Tongue (tissue), 3 donors: ENCODE measurements at places on chromosomes 2 and 18.

DNA sequence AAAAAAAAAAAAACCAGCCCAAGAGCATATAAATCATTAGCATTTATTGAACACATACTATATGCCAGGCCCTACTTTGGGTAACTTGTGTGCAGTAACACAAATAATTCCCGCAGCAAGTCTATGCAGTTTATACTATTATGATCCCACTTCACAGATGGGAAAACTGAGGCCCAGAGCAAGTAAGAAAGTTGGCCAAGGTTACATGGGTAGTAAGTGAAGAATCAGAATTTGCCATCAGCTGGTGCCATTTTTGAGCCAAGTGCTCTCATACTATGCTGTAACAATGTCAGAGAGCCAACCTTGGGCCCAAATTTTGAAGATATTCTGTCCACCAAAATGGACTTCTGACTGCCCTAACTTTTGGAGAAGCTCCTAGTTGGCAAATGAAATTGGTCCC, 13.5 kb upstream of the PSD4 start:
- DNase-seq: no peak

DNA sequence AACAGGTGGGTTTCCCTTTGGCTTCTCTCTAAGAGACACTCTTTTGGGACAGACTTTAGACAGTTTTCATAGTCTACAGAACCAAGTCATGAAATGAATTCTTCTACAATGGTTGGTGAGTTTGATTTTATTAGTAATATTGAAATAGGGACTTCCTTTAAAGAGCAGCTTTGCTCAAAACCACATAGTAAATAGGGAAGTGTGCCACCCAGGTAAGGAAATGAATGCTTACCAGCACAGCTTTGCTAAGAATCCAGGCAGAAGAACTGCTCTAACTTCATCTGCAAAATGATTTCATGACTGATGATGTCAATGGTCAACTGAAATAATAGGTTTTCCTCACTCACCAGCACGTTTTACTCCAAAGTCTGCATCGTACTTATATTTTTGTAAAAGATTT, 89.2 kb downstream of the NYAP2 start:
- no peak for DNase-seq

GRCh38 chr2:3313781-3314375, 63.7 kb downstream of the EIPR1 start:
- DNase-seq: peak; percentile 32

DNA sequence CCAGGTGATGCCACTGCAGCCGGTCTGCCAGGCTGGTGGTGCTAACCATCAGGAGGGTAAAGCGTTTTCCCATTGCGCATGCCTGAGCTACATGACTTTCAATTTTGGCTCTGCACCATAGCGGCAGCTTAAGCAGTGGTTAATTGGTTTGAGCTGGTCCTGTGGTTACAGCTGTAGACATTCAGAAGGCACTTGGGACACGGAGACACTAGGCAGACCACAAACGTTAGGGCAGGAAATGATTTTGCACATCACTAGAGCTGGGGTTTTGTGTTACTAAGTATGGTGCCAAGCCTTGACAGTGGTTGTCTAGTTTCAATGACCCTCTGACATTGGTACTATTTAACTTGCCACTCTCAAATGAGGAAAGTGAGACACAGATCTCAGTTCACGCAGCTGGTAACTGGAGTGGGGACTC, 28.9 kb upstream of the CNOT11 start:
- DNase-seq: no peak

- DNase-seq: no peak
Observed at GRCh38 chr2:144747571-144747970, 227.7 kb upstream of the ZEB2 start.

GRCh38 chr18:34661464-34662087, 48.5 kb upstream of the DTNA start:
- DNase-seq: peak; percentile 65

DNA sequence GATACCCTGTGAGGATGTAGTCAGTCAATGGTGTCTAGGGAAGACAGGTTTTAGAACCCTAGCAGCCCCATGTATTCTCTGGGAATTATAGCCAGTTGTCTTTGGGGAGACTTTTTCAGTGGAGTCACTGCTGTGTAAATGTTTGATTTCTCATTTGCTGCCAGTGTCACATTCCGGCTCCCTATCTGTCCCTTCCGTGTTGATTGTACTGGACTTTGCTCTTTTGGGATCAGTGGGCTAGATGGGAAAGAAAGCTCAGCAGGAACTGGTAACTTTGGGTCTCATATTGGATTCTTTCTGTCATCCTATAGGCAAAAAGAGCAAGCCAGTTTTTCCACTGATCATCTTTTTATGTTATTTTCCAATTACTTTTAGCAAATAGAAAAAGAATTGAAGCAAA, 70.1 kb downstream of the GTF3C3 start:
- no peak for DNase-seq

GRCh38 chr2:25306777-25307368, 34.9 kb downstream of the DNMT3A start:
- DNase-seq: peak; percentile 47

DNA sequence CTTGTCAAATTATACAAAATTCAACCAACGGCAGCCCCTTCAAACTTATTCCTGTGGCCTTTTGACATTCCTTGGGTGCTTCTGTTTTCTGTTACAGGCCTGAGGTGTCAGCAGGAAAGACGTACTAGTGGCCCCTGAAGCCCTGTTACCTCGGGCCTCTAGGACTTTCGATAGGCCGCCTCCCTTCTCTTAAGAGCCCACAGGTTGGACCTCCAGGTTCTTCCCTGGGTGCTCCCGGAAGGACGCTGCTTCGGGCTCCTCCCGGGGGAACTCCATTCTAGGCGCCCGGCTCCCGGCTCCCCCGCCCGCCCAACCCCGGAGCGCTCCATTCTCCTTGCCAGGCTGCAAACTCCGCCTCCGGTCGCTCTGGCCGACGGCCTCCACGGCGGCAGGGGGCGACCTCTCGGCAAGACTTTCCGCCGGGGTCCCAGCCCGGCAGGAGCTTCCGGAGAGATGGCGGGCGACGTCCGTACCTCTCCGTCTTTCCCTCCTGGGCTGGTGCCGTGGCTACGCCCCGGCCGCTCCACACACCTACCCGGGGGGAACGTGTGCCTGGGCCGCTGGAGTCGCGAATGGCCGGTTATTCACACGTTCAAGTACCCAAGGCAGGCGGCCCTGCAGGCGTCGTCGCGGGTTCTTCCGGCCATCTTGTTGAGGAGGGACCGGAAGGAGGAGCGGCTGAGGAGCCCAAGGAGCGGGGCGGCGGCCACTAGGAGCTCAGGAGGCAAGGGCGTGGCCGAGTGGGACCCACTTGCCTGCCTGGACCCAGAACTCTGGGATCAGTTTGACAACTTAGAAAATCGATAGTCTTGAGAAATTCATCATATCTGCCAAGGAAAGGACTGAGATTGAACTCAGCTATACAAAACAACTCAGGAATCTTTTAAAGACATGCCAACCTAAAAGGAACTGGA, 27.5 kb downstream of the BOLA3 start:
- peak; percentile 87 for DNase-seq

DNA sequence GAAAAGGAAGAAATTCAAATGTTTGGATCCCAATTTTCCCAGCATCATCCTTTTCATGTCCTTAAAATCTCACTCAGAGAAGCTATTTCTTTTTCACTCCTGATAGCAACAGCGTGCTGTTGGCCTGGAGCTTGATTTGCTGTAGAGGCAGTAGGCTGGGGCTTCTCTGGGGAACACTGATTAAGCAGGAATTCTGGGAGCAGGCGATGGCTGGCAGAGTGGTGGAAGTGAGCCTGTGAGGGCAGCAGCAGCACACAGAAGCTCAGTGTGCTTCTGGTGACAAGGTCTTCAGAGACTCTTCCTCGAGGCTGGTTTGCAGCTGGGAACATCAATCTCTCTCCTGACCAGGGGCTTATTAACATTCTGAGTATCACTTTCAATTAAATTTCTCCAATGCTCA, 284.6 kb downstream of the DPP10 start:
- DNase-seq: peak; percentile 2

- no peak for DNase-seq
Observed at GRCh38 chr2:3283206-3283605, 94.4 kb downstream of the EIPR1 start.

GRCh38 chr2:25684577-25685473, 11.4 kb upstream of the DTNB start:
- no peak for DNase-seq

GRCh38 chr18:75276818-75277609, 66.4 kb downstream of the TSHZ1 start:
- no peak for DNase-seq

DNA sequence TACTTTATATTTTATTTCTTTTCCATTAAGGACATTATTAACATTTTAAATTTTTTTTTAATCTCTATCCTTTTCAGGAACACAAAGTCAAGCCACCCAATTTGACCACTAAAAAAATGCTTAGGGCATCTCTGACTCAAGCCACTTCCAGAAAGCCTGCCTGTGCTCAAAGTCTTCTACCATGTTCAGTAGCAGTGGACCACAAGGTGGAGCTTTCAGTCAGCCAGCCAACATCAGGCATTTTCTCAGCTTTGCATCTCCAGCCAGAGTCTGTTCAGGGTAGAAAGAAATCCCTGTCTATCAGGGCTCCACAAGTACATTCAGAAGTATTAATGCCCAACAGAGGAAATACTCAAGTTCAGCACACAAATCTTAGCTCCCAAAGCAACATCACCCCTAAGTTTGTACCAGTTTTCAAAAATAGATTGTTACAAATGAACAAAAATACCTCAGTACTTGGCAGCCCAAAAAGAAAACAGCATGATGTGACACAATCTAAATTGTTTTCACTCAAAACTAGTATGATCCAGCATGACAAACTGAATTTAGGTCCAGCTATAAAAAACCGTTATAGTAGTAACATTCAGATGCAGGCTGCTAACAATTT, 37.6 kb downstream of the C18orf63 start:
- DNase-seq: peak; percentile 89

- no peak for DNase-seq
Observed at GRCh38 chr2:239917125-239917956, 107.8 kb downstream of the NDUFA10 start.

DNA sequence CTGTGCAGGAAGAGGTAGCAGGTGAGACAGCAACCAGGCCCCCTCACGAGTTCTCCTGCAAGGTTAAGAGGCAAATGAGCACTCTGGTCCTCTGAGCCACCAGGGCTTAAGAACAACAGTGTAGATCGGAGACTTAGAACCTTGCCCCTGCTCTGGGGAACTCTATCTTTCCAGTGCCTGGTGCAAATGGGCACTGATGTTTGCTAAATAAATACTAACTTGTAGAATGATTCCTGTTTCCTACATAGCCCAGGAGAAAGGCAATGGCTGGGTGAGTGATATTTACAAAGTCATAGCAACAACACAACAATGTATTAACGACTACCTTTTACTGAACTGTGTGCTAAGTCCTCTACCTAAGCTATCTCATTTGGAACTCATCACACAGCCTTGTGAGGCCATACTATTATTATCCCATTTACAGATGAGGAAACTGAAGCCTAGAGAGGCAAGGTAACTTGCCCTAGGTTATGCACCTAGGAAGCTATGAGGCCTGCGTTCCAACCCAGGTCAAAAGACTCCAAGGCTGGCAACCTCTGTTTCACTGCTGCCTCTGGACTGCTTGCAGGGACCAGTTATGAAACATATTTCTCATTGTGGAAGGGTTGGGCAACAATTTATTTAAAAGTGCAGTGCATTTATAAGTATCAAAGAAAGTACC, 4.3 kb downstream of the ATP8B1 start:
- no peak for DNase-seq

DNA sequence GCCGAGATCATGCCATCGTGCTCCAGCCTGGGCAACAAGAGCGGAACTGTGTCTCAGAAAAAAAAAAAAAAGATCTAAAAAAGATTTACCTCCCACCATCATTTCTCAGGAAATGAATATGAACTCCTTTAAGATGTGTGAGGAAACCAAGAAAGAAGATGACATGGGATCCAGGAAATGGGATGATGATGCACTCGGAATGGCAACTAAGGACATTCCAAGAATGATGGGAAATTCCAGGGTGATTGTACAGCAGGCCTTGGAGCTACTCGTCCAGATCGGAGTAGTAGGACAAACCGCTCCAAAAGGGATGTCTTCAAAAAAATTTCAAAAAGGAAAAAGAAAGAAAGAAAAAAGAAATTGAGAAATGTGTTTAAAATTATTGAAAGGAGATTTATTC, 84.9 kb upstream of the PMAIP1 start:
- no peak for DNase-seq
